ENCODE measurements at places on chromosomes 4 and X. TPM values are rescaled to one million over a fixed set of nuclear protein-coding genes. Genes with fewer than 3 reads are reported as not detected.

The NCAPG gene
- total RNA-seq: 2.3 TPM

The ASB9 gene
- 1.9 TPM for total RNA-seq

The CYSLTR1 gene
- total RNA-seq: 4.4 TPM

The DAPP1 gene
- 3.3 TPM for total RNA-seq

The NIPAL1 gene
- total RNA-seq: 0.50 TPM

The NAA11 gene
- not detected for total RNA-seq

The SLITRK2 gene
- total RNA-seq: 0.31 TPM

The SATL1 gene
- total RNA-seq: not detected

The MAGEE2 gene
- not detected for total RNA-seq

The TDO2 gene
- total RNA-seq: 0.36 TPM

The PABPC5 gene
- total RNA-seq: 1.7 TPM

The TEX13C gene
- total RNA-seq: not detected

The NAAA gene
- 53.6 TPM for total RNA-seq

The RAB41 gene
- total RNA-seq: not detected

The SRPX2 gene
- total RNA-seq: 327 TPM

The ARMCX1 gene
- total RNA-seq: 40.4 TPM

The MAGEC2 gene
- total RNA-seq: not detected

The SHROOM3 gene
- total RNA-seq: 3.7 TPM

The SUPT20HL2 gene
- total RNA-seq: not detected

The PDZD11 gene
- 31.7 TPM for total RNA-seq

The BEND4 gene
- total RNA-seq: 0.25 TPM

The IL13RA1 gene
- 44.9 TPM for total RNA-seq

The TBC1D9 gene
- 29.6 TPM for total RNA-seq

The ARHGEF9 gene
- 5.4 TPM for total RNA-seq

The AFP gene
- total RNA-seq: not detected

The TAF7L gene
- total RNA-seq: not detected

The ASB5 gene
- total RNA-seq: not detected

The AFM gene
- not detected for total RNA-seq

The NOCT gene
- 83.1 TPM for total RNA-seq

The HTN1 gene
- total RNA-seq: not detected

Data from omental fat pad (tissue), 4 donors.